Activated B cell treated with CpG ODN at 0.5 μM for 24 hours (primary cell): ENCODE measurements at places on chromosomes 2 and 18.

DNA sequence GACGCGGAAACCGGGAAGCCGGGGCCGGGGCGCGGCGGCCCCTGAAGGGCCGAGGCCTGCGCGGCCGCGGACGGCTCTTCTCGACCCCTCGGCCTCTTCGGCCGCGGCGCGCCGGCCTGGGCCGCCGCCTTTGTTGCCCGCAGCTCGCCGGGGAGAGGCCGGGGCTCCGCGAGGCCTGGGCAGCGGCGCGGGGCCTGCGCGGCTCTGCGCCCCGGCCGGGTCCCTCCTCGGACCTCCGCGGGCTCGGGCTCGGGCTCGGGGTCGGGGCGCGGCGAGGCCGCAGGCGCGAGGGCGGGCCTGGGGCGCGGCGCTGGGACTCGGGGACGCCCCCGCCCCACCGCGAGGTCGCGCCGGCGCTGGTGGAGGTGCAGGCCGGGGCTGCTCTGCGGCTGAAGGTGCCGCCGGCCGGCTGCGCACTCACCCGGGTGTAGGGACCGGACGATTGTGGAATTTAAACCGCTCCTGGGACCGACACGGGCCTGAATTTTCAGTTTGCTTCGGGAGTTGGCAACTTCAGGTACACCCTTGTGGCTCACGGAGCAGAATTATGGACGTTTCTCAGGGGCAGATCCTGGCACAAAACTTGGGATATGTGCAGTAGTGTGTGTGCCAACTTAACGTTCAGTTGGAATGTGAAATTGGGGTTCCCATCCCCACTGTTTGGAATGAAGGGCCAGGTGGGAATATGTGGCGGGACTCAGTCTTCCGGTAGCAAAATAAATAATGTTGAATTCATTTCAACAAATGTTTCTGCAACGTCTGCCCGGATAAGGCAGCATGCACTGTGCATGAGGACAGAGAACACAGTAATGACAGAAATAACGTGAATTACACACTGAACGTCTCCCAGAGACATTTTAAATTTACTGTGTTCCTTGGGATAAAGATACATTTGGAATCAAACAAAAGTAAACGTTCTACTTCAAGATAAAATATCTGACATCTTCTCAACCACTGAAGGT lies 787 bp downstream of the SOCS6 start:
- H3K27ac ChIP-seq = no peak overlapping the region

DNA sequence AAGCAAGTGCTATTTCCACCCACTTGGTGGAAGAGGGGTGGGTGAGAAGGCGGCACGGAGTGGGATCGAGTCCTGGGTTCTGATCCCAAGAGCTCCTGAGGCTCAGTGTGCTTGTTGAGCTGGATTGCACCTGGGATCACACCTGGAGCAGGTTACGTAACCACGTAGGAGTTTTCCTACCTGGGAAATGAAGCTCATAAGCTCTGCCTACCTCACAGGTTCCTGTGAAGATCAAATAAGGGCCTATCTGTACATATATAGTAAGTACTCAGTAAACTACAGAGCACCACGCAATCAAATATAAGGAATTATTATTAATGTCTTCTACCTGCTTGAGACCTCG lies 11.0 kb downstream of the NPC1 start:
- peaks cover 30% of the 10 kb centered on the region for H3K4me1 ChIP-seq
- no peak overlapping the region for H3K4me3 ChIP-seq
- H3K27me3 ChIP-seq = no peaks in the 10 kb centered on the region
- no peak overlapping the region for H3K27ac ChIP-seq
- DNase-seq = no peak

DNA sequence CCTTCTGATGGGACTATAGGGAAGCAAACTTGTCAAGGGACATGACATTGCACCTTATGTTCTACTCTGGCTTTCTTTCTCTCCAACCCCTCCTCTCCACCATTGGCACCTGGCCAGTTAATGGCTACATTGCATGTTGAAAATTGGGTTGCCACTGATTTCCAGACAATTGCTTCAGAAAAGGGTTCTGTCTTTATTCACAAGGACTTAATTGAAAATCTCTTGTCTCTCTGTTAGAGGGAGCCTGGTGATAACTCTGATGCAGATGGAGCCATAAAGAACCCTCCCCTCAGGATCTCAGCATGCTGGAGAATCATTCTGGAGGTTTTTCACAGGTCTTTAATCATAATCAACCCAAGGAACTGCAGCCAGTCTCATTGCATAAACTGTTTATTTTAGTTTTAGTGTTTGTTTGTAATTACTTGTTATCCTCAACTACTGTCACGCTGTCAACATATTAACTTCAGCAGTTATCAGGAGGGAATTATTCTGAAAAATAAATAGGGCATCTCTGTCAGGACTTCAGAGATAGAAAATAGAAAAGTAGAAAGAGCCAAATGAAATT lies 316.8 kb downstream of the RIT2 start:
- no peak overlapping the region for H3K4me3 ChIP-seq
- no peaks in the 10 kb centered on the region for H3K36me3 ChIP-seq
- no peaks in the 10 kb centered on the region for H3K4me1 ChIP-seq
- no peaks in the 10 kb centered on the region for H3K27me3 ChIP-seq
- no peak for DNase-seq

- no peak overlapping the region for H3K4me3 ChIP-seq
- no peak overlapping the region for H3K27ac ChIP-seq
- peaks cover 2% of the 10 kb centered on the region for H3K4me1 ChIP-seq
- no peaks in the 10 kb centered on the region for H3K36me3 ChIP-seq
Measured at GRCh38 chr2:54701029-54701428, 22.4 kb upstream of the EML6 start.

DNA sequence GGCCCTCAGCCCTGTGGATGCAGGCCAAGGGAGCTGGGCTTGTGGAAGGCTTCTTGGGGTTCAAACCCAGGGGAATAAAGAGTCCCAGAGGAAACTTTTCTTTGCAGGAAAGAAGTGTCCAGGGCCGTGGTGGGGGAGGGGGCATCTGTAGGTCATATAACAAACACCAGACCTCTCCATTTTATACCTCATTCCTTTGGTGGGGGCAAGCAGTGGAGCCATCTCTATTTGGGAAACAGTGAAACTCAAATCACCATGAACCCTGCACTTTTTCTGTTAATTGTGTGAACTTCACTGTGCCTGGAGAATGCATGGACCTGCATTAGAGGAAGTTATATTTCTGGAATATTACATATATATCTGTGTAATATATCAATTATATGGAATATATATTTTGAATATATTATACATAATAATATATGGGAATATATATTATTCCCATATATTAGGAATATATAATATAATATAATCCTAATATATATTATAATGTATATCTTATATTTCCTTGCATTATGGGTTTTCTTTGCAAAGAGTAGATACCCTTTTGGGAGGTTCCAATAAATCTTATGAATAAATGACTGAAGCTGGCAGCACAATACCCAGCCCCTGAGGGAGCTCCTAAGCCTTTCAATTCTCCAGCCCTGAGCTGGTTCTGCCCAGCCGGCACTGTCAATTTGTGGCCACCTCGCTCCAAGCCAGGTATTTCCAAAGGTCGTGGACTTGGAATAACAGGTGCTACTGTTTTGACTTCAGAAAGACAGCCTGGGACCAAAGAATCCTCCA lies 97.7 kb upstream of the PKDCC start:
- DNase-seq = no peak
- peaks cover 5% of the 10 kb centered on the region for H3K27me3 ChIP-seq
- H3K4me1 ChIP-seq = peaks cover 29% of the 10 kb centered on the region
- H3K4me3 ChIP-seq = no peak overlapping the region
- H3K36me3 ChIP-seq = no peaks in the 10 kb centered on the region
- H3K27ac ChIP-seq = no peak overlapping the region

DNA sequence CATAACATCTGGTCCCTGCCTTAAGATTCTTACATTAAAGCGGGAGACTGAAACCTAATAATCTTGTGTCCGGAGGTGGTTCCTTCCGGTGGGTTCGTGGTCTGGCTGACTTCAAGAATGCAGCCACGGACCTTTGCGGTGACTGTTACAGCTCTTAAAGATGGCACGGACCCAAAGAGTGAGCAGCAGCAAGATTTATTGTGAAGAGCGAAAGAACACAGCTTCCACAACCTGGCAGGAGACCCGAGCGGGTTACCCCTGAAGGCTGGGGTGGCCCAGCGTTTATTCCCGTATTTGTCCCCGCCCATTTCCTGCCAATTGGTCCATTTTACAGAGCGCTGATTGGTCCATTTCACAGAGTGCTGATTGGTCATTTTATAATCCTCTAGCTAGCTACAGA lies 122.3 kb upstream of the SIX2 start:
- DNase-seq = no peak
- no peak overlapping the region for H3K4me3 ChIP-seq
- H3K27ac ChIP-seq = no peak overlapping the region
- no peaks in the 10 kb centered on the region for H3K27me3 ChIP-seq
- no peaks in the 10 kb centered on the region for H3K36me3 ChIP-seq

DNA sequence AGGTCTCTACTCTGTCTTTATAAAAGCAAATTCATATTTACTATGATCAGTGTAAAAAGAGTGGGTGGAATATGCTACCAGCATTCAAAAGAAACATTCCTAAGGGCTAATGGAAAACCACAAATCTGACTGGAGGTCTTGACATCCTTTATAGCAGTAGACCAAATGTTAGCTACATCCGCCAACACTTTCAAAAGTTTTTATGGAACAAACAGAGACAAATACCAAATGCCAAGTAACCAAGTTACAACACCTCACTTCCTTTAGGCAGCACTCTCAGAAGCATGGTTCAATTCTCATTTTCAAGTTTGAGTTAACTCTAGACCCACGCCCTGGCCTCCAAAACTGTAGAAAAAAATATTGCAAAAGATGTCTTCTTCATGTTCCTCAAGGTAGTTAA lies 78.3 kb upstream of the SETBP1 start:
- no peaks in the 10 kb centered on the region for H3K36me3 ChIP-seq
- H3K27ac ChIP-seq = peak overlapping the region; percentile 1
- peaks cover 11% of the 10 kb centered on the region for H3K4me1 ChIP-seq
- DNase-seq = no peak
- no peaks in the 10 kb centered on the region for H3K27me3 ChIP-seq

GRCh38 chr2:29607038-29607420 lies 314.4 kb downstream of the ALK start:
- H3K4me1 ChIP-seq = no peaks in the 10 kb centered on the region
- no peak for DNase-seq
- H3K36me3 ChIP-seq = no peaks in the 10 kb centered on the region
- H3K27ac ChIP-seq = no peak overlapping the region
- H3K27me3 ChIP-seq = no peaks in the 10 kb centered on the region

- no peaks in the 10 kb centered on the region for H3K4me1 ChIP-seq
- no peak for DNase-seq
- H3K36me3 ChIP-seq = no peaks in the 10 kb centered on the region
- H3K27ac ChIP-seq = no peak overlapping the region
Measured at GRCh38 chr2:20174410-20174809, 50.5 kb downstream of the SDC1 start.

- H3K4me1 ChIP-seq = peaks cover 12% of the 10 kb centered on the region
- peaks cover 40% of the 10 kb centered on the region for H3K27me3 ChIP-seq
- H3K36me3 ChIP-seq = no peaks in the 10 kb centered on the region
- no peak for DNase-seq
- H3K27ac ChIP-seq = no peak overlapping the region
Measured at GRCh38 chr2:200308546-200309295, 2.2 kb downstream of the SPATS2L start.

DNA sequence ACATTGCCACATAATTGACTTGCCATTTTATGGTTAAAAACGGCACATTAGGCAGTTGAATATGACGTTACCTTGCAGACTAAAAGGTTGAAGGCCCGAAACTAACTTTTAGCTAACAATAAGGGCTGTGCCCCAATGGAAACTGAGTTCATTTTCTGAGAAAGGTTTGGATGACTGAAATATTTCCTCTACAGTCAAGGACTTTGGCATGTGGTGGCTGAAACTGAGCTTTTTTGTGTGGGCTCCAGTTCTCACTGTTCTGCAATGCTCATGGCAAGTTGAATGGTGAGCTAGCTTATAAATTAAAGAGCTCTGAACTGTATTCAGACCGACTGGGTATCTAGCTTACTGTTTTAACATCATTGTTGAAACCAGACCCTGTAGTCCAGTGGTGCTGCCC lies 23.8 kb upstream of the TXNDC2 start:
- H3K4me1 ChIP-seq = peaks cover 7% of the 10 kb centered on the region
- no peak overlapping the region for H3K4me3 ChIP-seq
- H3K36me3 ChIP-seq = peaks cover 33% of the 10 kb centered on the region
- no peaks in the 10 kb centered on the region for H3K27me3 ChIP-seq
- DNase-seq = no peak
- no peak overlapping the region for H3K27ac ChIP-seq
